ENCODE measurements at places on chromosomes 12 and 14.

GRCh38 chr12:45131506-45131905, 80.6 kb upstream of the DBX2 start:
- no peak for DNase-seq

GRCh38 chr14:88232771-88233170, 90.3 kb downstream of the KCNK10 start:
- DNase-seq: no peak

DNA sequence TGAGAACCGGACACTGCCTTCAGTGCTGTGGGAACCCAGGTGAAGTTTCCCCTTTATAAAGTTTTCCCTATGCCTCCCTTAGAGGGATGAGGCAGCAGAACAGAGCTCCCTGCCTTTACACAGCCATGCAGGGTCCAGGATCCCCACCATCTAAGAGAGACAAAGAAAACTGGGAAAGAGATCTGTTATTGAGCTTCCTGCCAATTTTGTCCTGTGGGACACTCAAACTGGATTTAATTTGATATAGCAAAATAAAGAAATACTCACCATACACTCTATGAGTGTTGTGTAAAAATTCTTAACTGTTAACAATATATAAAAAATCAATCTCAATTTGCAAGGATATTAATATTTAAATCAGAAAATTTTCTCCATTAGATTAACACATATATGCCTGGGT, 69.9 kb downstream of the DRAM1 start:
- DNase-seq: no peak

DNA sequence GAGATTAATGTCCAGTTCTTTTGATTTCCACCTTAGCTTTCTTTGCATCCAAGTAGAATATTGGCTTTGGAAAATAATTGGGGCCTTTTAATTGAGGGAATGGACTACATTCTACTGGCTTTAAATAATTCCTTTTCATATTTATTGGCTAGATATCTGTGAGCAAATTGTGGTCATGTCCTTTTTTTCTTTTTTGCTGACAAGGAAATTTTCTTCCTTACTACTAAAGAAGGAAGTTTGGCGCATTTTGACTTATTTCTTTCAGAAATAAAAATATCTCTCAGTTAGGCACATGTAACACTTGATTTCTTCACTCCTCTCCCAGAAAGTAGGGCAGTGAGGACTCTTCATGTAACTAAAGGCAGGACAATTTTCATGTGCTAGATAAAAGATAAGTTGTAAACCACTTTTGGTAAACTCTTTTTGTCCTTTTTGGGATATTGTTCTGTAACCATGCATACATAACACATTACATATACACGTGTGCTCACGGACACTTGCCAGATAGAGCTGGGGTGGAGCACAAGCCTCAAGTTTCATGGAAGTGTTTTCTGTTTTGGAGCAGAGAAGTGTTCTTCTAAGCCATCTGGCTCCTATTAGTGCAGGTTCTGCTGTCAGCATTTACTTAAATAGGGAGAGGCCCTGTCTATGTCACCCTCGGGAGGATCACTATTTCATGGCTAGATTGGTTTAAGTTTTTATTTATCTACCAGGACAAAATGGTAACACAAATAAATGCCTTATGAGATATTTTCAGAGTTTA, 85.1 kb upstream of the LRIG3 start:
- no peak for DNase-seq

DNA sequence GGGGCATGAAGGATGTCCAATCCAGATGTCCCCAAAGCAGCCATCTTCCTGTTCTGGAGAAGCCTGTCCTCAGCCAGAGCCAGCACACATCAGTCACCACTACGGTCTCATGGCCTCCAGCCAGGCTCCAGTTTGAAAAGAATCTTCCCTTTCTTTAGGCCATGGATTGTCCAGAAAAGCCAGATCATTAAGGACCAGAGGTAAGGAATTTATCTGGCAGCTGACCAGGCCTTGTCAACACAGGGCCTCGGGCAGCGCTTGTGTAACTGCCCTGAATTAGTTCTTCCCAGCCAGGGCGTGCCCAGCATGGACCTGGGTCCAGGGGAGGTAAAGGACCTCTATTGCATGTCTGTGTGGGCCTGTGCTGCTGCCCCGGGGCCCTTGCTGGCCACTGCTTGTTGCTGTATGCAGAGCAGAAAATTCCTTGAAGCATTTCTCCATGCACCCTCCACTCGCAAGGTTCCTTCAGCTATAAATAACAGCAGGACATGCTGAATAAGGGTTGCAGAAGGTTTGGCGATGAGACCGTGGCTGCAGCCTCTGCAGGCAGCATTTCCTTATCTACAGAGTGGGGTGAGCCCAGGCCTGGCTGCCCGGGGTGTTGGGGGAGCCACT, 21.7 kb upstream of the VPS37B start:
- no peak for DNase-seq

DNA sequence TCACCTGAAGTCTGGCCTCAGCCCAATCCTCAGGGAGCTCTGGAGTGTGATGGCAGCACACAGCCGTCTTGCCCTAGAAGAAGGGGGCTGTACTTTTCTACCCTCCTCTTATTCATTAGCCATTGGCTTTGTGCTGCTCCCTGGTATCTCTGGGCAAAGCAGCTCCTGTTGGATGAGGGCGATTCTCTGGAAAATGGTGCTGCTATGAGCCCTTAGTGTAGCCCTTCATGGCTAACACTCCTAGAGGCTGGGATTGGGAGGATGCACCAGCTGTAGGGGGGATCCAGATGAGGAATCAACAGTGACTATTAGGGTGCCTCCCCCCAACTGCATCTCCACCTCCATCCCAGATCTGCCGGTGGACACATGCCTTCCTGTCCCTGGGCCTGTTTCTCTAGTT, 32.6 kb downstream of the RPH3A start:
- no peak for DNase-seq

Measured in DMS79 (cell line).